ENCODE measurements at places on chromosomes 2 and 18.

- no peak for DNase-seq
Observed at GRCh38 chr2:145460112-145460511, 940.2 kb upstream of the ZEB2 start.

DNA sequence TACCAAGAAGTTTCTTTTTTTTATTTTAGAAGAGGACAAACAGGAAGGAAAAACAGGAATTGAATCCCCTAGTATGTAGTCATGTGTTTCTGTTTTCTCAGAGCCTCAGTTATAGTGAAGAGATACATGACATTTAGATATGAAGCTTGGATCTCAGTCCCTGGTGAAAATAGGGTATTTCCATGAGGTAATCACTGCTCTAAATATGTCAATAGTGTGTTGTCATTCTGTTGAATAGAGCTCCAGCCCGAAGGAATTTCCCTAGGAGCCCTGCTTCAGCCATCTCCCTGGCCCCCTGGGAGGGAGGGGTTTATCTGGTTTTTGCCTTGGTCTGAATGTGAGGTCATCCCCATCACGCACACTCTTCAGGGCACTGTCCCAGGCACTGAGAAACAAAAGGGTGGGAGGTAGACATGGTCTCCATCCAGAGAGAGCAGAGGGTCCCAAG lies 47.1 kb upstream of the REL start:
- DNase-seq: no peak

GRCh38 chr2:210389856-210390255 lies 74.9 kb upstream of the MYL1 start:
- DNase-seq: no peak

- no peak for DNase-seq
Observed at GRCh38 chr2:239459606-239460005, 58.8 kb upstream of the HDAC4 start.

DNA sequence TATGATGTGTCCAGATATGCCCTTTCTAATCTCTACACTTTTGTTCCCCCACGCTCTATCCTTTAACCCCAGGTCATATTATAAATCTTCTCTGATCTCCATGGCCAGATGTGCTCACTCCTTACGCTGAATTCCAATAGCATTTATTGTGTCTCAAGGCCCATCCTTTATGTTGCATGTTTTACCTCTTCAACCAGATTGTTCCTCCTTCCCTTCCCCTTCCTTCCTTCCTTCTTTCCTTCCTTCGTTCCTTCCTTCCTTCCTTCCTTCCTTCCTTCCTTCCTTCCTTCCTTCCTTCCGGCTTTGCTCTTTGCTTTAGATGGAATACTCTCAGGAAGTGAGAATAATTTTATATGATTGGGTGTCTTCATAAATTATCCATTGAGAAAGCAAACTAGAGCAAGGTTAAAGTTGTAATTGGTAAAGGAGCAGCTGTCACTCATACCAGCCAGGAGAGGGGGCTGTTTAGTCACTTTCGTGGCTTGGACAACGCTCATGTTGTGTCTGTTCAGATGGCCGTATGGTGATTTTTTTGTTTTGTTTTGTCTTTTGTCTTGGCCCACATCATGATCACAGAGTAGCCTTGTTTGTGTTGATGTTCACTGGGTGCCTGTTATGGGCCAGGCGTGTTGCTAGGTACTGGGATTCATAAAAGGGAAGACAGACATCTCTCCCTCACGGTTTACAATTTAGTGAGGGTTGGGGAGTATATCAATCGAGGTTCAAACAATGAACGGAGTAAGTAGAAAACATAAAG lies 68.0 kb downstream of the DAW1 start:
- DNase-seq: peak; percentile 62

DNA sequence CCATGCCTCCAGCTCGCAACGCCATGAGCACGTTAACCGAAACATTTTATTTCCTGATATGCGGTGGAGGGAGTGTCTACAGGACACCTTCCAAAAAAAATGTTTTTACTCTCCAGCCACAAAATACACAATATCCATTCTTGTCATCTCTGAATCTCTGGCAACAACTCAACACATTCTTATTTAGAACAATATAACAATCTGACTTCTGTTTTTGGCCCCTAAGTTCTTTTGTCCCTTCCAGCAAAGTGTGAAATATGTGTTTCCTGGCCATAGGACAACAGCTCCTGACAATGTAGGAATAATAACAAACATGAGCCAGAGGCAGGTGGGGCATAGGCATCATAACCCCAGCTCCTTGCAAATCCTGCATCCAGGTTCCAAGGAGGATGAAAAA lies 163.0 kb downstream of the DDX1 start:
- DNase-seq: no peak

- no peak for DNase-seq
Observed at GRCh38 chr2:205902900-205903237, 183.1 kb downstream of the INO80D start.

DNA sequence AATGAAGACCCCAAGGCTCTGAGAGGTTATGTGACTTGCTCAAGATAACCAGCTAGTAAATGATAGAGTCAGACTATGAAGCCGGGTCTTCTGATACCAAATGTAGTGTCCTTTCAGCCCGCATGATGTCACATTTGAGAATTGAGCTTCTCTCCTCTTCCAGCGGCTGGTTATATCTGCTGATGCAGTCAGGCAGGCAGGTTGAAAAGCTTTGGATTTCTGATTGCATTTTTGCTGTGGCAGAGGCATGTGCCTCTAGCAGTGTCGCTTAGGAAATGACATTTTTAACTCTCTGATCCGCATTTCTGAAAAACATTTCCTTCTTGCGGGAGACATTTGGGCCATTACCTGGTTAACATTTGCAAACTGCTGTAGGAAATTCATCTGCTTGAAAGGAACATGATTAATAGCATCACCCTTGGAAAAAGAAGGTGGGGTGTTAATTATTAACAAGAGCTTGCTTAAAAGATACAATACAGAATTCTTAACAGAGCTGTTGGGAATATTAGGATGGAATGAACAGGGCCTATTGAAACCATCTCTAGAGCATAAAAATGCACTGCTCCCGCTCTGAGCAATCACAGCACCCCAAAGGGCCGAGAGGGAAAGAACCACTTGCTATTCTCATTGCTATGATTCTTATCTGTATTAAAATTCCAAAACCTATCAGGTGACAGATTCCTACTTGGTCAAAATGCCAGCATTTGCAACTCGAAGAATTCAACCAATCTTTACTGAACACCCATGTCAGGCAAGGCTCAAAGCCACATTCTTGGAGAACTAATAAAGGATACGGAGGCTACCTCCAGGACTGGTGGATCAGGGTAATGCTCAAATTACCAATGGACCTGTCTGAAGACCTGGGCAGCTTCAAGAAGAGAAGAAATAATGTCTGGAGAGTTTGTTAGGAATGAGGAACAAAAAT lies 25.9 kb downstream of the MRO start:
- DNase-seq: no peak

DNA sequence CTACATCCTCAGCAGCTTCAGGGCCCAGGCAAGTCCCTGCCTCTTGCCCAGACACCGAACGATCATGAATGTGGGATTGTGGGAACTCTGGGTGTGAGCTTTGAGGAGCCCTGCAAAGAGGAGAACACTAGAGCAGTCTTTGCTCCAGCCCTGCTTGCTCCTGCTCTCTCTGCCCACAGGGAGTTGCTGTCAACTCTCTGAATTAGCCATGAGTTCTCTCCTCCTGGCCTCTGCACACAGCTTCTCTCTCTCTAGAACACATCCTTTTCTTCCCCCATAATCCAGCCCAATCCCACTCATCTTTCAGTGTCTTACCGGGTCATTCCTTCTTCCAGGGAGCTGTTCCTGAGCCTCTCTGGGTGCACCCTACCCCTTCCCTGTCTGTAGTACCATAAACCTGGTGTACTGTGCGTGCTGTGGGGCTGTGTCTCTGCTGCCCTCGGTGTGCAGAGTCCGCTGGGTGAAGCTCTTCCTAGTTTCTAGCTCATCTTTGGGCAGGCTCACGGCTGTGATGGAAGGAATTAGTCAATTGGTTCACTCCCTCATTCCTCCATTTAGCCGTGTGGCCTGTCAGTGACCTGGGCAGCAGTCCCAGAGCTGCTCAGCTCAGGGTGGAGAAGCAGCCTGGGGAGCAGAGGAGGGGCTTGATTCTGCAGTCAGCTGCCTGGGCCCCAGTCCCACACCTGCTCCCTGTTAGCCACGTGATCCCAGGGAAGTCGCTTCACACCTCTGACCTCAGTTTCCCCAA lies 132.9 kb upstream of the HDAC4 start:
- no peak for DNase-seq

DNA sequence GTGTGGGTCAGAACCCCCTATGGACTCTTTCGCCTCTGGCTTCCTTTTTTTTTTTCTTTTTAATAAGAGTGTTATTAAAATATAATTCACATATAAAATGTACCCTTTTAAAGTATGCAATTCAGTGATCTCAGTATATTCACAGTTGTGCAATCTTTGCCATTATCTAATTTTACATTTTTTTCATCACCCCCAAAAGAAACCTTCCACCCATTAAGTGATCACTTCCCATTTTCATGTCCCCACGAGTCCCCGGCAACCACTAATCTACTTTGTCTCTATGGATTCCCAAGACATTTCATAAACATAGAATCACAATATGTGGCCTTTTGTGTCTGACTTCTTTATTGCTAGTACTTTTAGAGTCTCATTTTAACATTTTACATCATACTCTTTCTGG lies 38.7 kb upstream of the ANXA4 start:
- DNase-seq: no peak

DNA sequence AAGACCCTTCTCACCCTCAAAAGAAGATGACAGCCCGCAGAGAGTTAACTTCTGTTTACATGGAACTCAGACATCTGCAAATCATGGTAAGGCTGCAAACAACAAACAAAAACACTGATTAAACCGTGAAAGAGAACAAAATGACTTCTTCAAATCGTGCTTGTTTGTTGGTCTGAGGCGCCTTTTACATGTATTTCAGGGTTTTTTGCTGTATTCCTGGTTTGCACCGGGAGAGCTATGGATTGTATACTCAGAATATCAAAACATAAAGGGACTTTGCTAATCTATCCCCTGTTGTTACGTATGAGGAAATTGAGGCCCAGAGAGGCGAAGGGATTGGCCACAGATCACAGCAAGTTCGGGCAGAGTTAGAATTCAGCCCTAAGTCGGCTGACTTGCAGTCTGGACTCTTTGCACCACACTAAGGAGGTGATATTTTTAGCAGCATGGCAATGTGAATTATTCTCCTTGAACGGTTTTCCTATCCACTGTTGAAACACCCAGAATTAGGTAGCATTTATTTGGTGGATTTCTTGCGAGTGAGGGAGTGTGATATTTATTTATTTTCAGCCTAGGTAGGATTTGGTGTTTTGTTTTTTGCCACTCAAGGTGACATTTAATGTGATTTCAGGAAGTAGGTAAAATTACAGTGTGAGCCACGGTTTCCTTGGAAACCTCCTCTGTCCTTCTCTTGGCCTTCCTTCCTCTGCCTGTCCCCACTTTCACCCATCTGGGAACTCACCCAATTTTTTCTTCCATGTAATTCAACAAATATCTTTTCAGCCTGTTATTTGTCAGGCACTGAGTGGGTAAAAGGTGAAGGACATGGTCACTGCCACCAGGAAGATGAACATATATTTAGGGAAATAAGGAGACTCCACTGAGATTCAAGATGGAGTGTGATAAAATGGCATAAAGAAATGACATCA lies 980 bp upstream of the PDE6D start:
- DNase-seq: no peak

GRCh38 chr18:30302181-30302580 lies 740.4 kb downstream of the DSC3 start:
- no peak for DNase-seq

DNA sequence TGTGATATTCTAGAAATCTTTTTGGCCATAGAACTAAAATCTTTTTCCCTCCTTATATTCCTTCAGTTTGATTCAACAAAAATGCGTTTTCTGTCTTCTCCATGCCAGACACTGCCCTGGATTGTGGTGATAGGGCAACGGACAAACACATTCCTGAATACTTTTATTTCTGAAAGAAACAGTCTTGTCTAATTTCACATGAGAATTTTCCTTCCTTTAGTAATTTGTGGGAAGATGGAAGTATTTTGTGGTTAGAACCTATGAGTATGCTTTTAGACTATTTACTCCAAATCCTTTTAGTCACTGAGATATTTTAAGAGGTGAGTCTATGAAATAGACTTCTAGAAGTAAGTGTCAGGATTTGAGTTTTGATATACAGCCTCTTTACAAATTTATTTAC lies 49.6 kb downstream of the COL5A2 start:
- DNase-seq: peak; percentile 62

- no peak for DNase-seq
Observed at GRCh38 chr18:35582899-35583558, 1.5 kb downstream of the GALNT1 start.

DNA sequence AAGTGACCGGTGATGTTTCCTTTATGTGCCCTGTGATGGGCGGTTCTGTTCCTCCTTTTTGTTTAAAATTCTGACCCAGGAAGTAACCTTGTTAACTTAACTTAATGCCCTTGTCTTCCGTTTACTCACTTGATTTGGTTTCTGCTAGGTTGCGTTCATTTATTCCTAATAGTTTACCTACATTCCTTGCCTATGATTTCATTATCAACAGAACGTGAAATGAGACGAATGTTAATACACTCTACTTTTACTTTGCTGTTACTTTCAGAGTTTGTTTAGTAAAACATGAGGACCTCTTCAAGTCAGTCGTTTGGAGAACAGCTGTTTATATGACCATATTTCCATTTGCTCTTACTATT lies 638 bp downstream of the CEP192 start:
- DNase-seq: no peak

GRCh38 chr18:4106407-4107033 lies 348.6 kb downstream of the DLGAP1 start:
- DNase-seq: peak; percentile 72

DNA sequence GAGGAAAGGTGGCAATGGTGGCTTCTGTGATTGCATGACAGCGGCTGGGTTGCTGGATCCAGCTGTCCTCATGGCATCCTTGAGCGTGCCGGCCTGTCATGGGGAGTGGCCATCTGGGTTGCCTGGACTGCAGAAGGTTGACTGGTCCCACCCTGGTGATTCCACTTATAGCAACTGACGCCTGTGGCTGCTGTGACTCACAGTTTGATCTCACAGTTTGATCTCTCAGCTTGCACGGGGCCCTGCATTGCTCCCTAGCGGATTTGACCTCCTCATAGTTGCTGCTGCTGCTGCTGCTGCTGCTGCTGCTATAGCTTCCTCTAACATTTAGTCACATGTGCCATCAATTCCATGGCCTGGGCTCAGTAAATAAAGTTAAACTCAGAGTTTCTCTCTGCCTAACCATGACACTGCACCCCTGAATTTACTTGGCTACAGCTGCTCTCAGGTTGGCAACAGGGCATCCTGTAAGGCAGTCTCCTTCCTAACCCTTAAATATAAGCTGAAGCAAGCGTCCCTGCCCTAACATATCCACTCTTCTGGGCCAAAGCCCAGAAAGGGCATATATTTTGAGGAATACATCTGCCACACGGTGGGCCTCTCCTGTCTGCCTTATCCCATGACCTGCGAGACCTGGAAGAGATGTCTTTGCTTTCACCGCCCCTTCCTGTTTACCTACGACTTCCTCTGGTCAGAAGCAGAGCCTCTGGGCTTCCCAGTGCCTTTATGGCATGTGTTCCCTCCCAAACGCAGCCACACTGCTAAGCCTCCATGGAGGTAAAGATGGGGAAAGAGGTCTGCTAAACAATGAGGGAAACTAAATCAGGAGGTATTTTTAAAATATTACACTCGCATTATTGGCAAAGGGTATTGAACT lies 37.8 kb upstream of the CCDC150 start:
- DNase-seq: no peak

- DNase-seq: no peak
Observed at GRCh38 chr2:205834796-205835195, 152.5 kb downstream of the NRP2 start.

- no peak for DNase-seq
Observed at GRCh38 chr2:55155206-55155605, 76.9 kb downstream of the CLHC1 start.
